ENCODE measurements at places on chromosomes 7 and 10.

- DNase-seq, result no peak
These were observed 59.3 kb downstream of the ATXN7L1 start for GRCh38 chr7:105816954-105817615.

GRCh38 chr10:1175956-1176565 is 119.9 kb downstream of the WDR37 start:
- no peak for DNase-seq

- no peak for DNase-seq
These were observed 7.7 kb downstream of the CALHM2 start for GRCh38 chr10:103444478-103444877.

DNA sequence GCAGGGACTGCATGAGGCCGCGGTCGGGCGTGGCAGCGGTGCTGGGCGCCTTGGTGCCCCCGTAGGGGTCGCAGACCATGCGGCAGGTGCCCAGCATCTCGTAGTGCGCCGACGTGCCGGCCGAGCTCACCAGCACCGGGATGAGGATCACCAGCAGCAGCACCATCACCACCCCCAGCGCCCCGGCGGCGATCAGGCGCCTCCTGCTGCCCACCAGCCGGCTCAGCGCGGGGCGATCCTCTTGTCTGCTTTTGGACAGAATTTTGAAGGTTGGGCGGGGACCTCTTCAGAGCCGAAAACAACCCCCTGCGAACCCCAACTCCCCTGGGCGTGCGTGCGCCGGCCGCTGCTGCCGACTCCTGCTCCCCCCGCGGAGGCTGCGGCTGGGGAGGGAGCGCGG is 779 bp downstream of the C1QL3 start:
- DNase-seq, result no peak

DNA sequence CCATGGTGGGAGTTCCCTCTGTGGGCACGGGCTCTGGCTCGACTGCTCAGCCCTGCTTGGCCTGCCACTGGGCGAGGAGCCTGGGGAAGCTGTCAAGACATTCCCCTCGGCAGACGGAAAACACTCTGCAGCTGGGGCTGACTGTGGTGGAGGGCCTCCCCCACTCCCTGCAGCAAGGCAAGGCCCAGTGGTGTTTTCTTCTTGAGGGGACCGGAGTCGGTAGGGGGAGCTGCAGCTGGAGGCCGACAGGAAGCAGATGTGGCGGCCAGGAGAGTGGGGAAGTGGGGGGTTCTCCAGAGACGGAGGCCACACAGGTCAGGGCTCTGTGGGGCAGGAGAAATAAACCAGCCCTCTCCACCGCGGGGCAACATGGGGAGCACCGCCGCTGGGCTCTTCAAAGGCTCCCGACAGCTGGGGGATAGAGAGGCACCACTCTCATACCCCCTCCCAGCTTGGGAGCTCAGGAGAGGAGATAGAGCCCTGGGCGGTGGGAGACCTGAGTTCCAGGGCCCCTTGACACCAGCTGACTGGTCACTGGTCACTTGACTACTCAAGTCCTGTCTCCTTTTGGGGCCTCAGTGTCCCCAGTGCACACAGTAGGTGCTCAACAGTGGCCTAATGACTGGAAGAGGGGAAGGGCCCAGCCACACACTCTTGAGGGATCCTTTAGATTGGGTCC is 43.4 kb downstream of the PPIF start:
- no peak for DNase-seq

GRCh38 chr10:103540722-103541121 is 47.2 kb downstream of the NEURL1 start:
- DNase-seq, result no peak

DNA sequence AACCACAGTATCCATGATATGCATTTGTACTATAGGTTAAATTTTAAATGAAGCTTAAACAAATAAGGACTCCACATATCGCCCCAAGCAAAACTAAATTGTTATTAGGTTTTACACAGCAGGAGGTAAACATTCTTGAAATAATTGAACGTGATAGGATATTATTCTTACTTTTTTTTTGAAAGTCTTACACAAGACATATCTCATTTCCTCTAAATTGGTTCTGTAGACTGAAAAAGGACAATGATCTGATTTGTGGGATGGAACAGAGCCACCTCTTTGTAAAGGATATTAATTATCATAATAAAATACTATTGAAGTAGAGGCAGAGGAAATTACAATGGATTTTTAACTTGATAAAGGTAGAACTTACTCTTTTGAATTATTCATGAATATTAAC is 155.1 kb upstream of the SEMA3D start:
- no peak for DNase-seq

GRCh38 chr10:62046522-62047227 is 145.2 kb downstream of the ARID5B start:
- DNase-seq, result no peak

DNA sequence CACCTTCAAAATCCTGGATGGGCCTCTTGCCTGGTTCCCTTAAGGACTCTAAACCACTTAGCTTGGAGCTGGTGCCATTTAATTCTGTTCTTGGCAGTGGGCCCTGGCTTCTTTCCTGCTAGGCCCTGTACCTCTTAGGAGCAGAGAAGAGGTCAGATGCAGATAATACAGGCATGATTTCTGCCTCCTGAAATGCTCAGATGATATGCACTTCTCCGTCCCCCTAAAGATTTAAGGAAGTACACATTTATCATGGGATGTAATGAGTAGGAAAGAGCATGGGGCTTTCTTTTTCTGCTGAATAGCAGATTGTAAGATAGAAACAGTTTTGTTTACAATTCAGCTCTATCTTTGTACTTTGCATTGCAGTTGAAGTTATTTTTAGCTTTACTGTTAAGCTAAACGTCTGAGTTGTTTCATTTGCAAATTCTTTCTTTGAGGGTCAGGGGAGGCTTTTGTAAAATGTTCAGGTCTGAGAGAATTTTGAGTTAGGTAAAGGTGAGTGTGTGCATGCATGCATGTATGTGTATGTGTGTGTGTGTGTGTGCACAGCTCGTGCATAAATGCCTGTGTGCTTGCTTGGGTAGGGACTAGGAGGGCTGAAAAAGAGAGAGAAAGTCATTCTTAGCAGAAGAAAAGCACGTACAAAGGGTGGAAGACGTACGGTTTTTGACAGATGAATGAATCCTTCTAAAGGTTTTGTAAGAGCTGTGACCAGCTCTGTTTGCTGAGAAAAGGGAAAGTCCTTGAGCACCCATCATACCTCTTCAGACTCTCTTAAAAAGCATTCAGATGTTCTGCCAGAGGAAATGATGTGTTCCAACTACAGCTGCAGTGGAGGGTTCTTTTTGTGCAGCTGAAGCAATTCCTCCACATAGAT is 364.2 kb downstream of the AUTS2 start:
- no peak for DNase-seq

DNA sequence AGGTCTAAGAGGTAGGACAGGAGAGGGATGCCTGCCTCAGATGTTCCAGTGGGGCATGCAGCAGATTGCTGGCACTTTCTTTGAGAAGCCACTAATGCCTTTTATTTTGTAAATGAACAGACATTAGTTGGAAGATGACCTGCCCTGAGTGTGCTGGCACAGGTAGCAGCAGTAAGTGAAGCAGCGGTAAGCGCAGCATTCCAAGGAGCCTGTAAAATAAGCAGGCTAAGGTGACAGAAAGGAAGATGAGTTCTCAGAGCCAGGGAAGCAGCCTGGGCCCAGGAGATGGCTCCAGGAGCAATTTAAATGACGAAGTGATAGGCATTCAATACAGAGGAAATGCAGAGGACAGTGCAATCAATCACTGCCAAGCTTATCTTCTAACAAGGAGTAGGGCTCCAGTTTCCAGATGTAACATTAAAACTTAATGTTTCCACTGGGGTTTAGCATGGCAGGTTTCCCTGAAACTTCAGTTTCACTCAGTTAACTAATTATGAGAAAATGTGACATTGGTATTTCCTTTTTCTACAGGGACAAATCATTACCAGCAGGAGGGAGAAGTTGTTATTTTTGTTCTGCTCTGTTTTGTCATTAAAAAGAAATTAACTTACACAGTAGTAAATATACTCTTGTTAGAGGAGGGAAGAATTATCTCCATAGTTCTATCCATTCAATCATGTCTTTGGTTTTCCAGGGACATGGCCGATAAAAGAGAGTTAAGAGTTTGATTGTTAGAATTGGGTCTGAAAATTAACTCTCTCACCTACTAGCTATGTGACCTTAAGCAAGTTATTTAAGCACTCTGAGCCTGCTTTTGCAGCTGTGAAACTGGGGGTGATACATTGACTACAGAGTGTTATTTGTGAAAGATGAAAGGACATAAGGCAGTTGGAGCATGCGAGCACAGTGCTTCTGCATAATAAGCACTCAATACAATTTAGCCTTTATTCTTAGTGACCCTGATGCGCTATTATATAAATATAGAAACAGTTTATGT is 96.6 kb upstream of the PTN start:
- DNase-seq, result no peak

GRCh38 chr10:74113546-74113945 is 37.1 kb downstream of the AP3M1 start:
- no peak for DNase-seq

DNA sequence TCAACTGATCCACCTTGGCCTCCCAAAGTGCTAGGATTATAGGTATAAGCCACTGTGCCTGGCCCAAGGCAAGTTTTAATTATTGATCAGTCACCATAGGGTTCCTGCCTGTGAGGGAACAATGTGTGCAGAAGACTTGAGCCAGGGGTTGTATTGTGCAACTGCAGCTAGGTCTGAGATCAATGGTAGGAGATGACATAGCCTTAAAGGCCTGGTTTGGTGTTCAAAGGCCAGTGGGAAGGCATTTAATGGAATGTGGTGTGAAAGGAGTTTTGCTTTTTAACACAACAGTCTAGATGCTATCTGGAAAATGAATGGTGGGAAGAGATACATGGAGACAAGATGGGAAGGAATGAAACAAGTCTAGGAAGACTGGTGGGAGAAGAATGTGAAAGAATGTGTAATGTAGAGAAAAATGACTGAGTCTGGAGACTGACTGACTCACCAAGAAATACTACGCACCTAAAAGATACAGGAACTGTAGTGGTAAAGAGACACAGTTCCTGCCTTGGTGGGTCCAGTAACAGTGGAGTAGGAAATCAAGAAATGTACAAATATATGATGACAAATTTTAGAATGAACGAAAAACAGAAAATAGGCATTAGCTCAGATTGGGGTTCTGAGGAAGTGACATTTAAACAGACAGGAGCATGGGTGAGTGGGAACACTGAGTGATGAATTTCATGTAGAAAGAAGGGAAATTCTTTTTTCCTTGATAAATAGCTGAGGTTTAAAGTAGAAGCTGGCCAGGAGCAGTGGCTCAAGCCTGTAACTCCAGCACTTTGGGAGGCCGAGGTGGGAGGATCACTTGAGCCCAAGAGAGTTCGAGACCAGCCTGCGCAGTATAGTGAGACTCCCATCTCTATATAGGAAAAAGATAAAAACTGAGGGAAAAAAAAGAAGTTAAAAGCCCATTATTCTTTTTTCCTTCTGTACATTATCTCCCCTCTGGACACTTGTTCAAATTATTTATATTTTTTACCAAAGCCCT is 9.4 kb downstream of the HNRNPF start:
- no peak for DNase-seq

GRCh38 chr10:130169136-130169859 is 33.1 kb downstream of the GLRX3 start:
- no peak for DNase-seq

DNA sequence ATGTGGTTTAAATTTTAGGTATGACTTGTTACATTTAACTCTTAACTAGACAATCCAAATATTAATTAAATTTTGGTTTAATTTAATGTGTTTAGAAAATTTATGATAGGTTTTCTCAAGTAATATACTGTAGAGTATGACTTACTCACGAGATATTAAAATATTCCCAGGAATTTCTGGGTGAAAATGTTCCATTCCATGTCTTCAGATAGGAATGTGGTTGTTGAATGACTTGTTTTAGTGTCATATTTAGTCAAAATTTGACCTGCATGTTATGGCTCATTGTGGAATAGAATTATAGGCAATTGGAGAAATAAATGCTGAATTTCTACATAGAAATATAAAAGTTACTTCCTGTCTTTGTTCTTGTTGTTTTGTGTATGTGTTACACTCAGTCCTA is 46.7 kb downstream of the SHOC2 start:
- DNase-seq, result no peak

GRCh38 chr10:33180390-33180789 is 154.1 kb downstream of the NRP1 start:
- no peak for DNase-seq

GRCh38 chr7:35753761-35754603 is 46.9 kb upstream of the SEPTIN7 start:
- DNase-seq, result no peak

- DNase-seq, result no peak
These were observed 333.5 kb downstream of the GPR158 start for GRCh38 chr10:25508112-25508815.

DNA sequence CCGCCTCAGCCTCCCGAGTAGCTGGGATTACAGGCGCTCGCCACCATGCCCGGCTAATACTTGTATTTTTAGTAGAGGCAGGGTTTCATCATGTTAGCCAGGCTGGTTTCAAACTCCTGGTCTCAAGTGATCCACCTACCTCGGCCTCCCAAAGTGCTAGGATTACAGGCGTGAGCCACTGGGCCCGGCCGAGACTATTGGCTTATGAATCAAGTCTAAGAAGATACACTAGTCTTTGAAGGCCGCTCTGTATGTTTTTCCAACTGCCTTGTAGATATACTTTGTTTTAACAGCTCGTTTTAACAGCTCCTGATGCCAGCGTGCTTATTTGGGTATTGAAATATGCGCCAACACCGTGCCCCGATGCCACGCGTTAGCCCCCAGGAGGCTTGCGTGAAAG is 136.4 kb upstream of the SH2B2 start:
- no peak for DNase-seq

DNA sequence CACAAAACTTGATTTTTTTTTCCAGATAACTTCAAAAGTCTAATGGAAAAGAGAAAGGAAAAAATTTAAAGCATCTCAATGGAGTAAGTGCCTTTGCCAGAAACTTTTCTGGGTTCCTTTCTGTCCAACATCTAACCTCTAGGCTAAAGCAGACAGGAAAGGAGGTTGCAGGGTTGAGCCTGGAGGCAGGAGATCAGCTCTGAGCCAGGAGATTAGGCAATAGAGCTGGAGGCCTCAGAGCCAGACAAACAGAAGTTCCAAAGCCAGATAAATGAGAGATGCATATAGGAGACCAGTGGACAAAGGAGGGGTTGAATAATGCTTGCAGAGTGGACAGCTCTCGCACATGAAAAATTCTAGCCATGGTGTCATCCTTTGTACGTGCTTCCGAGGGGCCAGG is 42.9 kb downstream of the CHN2 start:
- DNase-seq, result no peak

DNA sequence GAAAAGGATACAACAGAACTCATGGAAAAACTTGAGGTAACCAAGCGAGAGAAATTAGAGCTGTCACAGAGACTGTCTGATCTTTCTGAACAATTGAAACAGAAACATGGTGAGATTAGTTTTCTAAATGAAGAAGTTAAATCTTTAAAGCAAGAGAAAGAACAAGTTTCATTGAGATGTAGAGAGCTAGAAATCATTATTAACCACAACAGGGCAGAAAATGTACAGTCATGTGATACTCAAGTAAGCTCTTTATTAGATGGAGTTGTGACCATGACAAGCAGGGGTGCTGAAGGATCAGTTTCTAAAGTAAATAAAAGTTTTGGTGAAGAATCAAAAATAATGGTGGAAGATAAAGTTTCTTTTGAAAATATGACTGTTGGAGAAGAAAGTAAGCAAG is 62.1 kb downstream of the AKAP9 start:
- DNase-seq, result no peak

Data from activated T-helper 1 cell treated with anti-CD3 and anti-CD28 coated beads, Interleukin-2, amount 50 U/mL, for 16 hours (primary cell).